ENCODE measurements at places on chromosomes 2 and 18. TPM values are rescaled to one million over a fixed set of nuclear protein-coding genes. Genes with fewer than 3 reads are reported as not detected.

Gene DPP10
- total RNA-seq, result 0.27 TPM

Gene PCARE
- 0.09 TPM for total RNA-seq

DNA sequence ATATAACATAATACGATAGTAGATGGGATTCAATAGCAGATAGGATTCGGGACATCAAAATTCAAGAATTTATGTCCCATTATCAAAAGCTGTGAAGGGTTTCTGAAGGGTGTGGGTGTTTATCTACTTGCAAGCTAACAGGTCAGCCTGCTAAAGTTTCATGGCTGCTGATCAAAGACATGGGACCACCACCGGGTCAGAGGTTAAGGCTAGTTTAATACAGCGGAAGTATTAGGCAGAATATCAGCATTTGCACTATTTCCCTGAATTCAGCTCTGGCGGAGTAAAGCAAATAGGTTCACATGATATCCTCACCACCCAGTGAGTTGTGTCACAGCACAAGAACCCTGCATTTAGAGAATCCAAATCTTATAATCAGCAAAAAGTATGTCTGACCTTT lies 82.5 kb downstream of the DSEL start:
- DNase-seq, result no peak

DNA sequence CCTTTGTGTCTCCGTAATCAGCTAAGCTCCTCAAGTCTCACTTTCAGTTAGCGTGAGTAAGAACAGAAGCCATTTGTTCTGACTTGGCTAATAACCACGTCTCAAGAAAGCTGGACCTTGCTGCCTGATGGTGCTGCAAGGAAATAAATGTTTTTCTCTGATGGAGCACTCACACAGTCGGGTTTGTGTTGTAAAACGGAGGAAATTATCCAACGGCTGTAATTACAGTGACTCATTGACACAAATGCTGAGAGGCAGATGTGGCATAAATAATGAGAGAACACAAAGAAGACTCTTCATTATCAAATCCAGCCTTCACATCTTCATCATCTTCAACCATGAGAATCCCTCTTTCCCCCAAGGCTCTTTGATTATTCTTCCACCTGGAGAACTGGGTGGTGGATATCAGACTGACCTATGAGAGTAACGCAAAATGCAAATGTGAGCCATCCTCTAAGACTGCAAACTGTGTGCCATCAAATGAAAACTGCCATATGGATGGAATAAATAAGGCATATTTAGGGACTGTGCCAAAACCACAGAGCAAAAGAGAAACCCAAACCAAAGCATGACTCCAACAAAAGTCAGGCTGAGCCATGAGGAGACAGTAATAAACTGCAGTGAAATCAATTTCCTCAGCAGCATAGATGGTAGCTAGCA lies 252.6 kb downstream of the RND3 start:
- peak; percentile 29 for DNase-seq

GRCh38 chr18:79548077-79548450 lies 131.5 kb upstream of the CTDP1 start:
- no peak for DNase-seq

DNA sequence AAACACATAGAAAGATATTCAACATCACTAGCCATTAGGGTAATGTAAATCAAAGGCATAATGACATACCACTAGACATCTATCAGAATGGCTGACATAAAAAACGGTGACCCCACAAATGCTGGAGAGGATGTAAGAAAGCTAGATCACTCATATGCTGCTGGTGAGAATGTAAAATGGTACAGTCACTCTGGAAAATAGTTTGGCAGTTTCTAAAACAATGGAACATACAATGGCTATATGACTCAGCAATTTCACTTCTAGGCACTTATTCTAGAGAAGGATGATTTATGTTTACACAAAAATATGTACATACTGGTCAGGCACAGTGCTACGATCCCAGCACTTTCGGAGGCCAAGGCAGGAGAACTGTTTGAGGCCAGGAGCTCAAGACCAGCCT lies 87.3 kb downstream of the COLEC12 start:
- DNase-seq, result no peak

GRCh38 chr2:37232131-37232933 lies 874 bp downstream of the NDUFAF7 start:
- peak; percentile 47 for DNase-seq

DNA sequence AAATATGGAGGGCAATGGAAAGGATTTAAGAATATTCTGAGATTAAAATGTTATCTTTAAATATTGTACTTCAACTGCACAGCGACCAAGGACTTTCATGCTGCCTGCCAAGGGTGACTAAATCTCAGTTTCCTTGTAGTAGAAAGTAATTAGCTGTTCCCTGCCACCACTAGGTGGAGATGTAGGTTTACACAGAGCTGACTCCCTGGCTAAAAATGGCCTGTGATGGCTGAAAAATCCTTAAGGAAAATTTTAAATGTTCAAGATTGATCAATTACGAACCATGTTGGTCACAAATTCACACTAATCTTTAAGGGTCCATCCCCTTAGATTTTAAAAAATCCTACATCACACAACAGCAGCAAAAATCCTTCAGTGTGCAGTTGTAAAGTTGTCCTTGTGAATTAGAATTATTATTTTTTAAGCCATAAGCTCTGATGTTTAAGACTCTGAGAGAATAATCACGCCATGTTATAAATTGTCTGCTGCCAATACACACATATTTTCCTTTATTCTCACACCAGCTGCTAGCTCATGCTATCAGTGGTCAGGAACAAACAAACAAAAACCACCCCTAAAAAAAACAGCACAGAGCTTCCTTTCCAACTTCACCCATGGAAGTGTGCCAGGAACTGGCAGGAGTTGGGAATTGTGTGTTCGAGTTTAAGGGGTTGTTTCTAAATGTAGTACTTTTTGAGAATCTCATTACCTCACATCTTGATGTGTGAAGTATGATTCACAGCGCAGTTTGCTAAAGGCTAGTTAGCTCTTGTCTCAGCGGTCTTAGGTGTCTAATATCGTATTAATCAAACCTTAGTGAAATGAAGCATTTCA lies 399.8 kb downstream of the TMEM182 start:
- DNase-seq, result peak; percentile 72

- DNase-seq, result peak; percentile 71
These were observed 181.6 kb downstream of the BCL2 start for GRCh38 chr18:63137999-63138435.

DNA sequence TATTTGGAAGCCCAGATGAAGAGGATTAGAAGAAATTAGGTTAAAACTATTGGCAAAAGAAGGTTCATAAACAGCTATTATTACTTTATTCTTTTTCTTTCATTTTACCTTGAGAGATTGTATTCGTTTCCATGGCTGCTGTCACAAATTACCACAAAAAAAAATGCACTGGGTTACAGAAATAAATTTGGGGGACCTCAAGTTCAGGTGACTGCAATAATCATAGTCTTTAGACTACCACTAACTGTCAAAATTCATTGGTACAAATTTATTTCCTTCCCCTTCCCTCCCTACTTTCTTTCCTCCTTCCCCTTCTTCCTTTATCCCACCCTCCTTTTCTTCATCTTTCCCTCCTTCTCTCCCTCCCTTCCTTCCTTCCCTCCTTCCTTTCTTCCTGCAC lies 217.8 kb upstream of the PIK3C3 start:
- DNase-seq, result no peak

DNA sequence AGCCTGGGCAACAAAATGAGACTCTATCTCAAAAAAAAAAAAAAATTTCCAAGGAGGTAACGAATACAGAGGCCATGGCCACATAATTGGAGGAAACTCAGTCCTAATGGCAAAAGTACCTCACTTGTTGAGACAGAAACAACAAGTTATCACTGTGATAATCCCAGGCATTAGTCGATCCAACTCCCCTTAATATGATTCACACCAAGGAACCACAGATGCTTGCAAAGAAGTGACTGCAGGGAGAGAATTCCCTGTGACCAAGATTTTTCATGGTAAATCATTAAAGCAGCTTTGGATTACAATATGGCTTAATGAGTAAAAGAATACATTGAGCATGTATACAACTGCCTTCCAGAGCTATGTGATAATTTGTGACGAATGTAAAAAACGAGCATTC lies 80.4 kb upstream of the RNU4ATAC start:
- DNase-seq, result no peak

DNA sequence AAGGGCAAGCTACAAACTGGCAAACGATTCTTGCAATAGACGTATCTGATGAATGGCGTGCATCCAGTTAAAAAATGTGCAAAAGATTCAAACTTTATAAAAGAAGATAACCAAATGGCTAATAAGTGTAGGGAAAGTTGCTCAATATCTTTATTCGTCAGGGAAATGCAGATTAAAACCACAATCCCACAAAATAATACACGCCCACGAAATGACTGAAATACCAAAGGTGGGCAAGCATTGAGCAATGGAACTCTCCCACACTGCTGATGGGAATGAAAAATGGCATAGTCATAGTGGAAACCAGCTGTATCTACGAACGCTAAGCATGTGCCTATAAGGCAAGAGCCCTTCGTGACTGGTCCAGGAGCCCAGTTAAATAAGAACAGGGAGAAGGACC lies 168.6 kb upstream of the SIX2 start:
- no peak for DNase-seq

DNA sequence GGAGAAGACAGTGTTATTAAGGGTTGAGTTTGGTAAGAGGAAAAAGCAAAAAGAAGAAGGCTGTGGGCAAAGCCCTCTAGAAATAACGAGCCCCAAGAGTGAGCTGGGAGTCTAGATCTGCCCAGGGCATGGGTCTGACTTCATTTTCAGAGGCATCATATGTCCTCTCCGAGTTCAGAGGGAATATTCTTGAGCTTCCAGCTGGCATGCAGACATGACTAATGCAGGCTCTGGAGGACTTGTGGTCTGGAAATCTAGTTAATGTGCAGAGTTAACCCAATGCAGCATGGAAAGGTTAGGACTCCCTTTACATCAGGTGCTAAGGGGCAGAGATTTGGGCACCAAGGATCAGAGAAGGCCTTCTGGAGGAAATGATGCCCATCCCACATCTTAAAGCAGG lies 7.3 kb downstream of the ACMSD start:
- DNase-seq, result peak; percentile 12
